ENCODE measurements at places on chromosomes 2 and 18. TPM values are rescaled to one million over a fixed set of nuclear protein-coding genes. Genes with fewer than 3 reads are reported as not detected.

DNA sequence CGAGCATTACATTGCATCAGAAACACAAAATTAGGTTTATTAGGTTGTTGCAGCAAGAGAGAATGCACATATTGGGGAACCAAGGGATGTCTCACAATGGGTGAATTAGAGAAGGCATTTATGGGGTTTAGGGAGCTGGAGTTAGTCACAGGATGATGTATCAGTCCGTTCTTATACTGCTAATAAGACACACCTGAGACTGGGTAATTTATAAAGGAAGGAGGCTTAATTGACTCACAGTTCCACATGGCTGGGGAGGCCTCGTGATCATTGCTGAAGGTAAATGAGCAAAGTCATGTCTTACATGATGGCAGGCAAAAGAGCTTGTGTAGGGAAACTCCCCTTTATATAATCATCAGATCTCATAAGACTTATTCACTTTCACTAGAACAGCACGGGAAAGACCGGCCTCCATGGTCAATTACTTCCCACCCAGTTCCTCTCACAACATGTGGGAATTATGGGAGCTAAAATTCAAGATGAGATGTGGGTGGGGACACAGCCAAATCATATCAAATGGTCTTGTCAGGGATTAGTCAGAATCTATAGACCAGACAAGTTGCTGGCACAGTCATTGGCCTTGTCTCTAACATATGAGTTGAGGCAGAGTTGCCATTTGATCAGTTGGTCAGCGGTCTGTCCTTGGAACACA is 61.9 kb upstream of the RBMS1 start:
- no peak for DNase-seq

- DNase-seq, result no peak
These were observed 242.8 kb upstream of the RBMS1 start for GRCh38 chr2:160736148-160737028.

- DNase-seq, result no peak
These were observed 17.3 kb upstream of the MARCHF4 start for GRCh38 chr2:216389570-216389969.

DNA sequence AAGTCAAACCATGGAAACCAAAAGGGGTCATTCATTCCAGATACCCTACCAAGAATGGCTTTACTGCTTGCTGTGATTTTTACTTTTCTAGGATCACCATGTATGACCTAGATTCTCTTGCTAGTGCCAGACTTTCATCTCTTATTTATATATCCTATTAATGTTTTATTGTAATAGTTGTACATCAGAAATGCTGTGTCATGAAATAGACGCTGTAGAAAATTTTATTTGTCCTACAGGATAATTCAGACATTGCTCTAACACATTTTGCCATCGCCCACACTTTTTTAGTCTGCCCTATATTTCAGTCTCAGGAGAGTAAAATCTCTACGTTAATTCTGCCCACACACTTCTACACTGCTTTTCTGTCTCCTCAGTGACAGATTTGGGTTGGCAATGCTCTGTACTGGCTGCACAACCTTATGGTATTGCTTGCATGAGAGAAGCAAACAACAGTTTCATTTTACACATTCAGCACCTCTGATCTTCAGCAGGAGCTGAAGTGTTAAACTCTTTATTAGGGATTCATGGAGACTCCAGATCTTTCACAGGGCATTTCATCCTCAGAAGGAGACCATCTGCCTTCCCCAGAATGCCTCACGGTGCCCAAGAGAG is 871.8 kb upstream of the CHAC2 start:
- DNase-seq, result no peak

DNA sequence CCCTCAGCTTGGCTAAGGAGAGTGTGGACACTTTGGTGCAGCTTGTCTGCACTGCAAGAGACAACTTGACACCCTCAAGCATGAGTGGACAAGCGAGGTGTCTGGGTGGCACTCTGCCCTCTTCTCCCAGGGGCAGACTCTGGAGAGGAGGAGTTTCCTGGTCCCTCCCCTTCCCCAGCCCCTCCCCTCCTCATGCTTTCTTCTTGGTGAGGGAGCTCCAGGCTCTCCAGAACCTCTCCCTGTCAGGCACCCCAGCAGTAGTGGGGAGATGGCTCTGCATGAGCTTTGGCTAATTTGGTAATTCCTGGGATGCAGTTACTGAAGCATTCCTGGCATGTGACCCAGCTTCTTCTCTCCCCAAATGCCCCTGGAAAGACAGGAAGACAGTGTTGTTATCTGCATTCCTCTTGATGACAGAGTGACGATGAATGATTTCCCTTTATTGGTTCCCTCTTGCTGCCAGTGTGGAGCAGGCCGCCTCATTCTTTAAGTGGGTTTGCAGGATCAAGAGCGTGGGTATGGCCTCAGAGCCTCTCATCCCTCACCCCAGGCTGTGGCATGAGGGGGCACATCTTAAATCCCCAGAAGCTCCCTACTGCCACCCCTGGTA is 89.2 kb downstream of the STPG4 start:
- DNase-seq, result no peak

DNA sequence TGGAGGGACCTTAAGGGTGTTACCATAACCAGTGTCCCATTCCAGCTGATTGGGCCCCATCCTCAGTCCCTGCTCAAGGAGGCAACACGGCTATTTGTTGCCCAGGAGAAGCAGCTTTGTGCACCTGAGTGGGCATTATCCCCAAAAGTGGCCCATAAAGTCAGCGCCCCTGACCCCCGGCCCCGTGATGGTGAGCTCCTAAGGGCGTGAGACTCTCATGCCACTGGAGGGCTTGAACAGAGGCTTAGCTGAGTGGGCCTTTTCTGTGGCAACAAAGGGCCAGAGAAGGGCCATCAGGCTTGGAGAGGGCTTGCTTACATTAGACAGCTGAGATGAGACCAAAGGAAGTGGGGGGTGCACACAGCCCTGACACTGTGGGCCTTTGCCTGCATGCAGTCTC is 99.2 kb upstream of the RAB6C start:
- no peak for DNase-seq

DNA sequence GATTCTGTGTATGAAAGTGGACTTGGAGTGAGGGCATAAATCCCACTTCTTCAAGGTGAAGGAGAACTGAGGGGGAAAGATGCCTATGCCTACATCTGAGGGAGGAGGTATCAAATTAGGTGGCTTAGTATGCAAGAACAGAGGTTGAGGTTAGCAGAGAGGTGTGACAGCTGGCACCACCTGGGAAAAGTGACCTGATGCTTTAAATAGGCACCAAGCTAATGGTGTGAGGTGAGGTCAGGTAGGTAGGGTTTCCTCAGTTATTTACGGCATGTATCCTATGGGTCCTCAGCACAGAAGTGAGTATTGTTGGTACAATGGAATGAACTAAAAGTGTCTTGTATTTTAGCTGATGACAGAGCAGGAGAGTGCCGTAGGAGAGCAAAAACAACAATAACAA is 367.1 kb downstream of the CLIP4 start:
- no peak for DNase-seq

Gene NT5DC4
- not detected for total RNA-seq

DNA sequence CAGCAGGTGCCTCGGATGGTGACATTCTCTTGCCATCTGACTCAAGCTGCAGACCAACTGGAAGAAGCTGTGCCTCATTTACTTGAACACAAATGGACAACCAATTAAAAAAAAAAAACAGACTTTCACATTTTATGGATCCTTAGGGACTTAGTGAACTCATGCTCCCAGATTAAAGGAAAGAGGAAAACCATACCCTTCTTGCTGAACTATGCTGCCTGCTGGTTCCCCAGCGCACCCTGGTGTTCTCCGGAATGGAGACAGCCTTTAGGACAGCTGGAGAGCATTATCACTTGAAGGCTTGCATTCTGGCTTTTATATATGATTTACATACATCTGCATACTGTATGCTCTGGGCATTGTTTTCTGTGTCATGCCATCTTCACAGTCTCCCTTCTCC is 370.7 kb downstream of the SLC4A3 start:
- no peak for DNase-seq

- no peak for DNase-seq
These were observed 3.1 kb downstream of the SLC38A11 start for GRCh38 chr2:164952057-164952702.

Gene ZNF892
- total RNA-seq, result 3.8 TPM

- no peak for DNase-seq
These were observed 2.4 kb downstream of the RAB17 start for GRCh38 chr2:237588044-237588696.

- DNase-seq, result no peak
These were observed 105.0 kb downstream of the SH3BP4 start for GRCh38 chr2:235056768-235057167.

- DNase-seq, result no peak
These were observed 96.5 kb upstream of the PIEZO2 start for GRCh38 chr18:11245879-11246278.

DNA sequence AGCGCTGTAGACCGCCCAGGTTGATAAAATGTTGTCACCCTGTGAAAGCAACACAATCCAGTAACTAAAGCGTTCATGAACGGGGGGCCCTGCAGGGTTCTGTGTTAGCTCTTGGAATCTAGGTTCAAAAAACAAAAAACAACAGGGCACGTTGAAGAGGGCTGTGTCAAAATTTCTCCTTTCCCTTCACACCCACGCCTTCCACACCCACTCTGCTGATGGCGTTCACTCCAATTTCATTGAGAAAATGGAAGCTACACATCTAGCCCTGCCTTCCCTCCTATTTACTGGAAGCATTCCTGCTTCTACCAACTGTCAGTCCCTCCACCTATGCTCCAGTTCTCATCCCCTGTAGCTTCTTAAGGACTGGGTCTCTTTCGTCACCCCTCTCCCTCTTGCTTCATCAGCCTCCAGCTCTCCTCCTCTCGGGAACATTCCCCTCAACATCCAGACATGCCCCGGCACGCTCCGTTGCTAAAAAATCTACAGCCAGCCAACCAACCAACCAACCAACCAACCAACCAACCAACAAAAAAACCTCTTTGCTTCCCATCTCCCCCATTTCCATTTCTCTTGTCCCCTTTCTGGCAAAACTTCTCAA is 98.4 kb upstream of the SP3 start:
- DNase-seq, result no peak

GRCh38 chr2:237231593-237231992 is 145.9 kb downstream of the COPS8 start:
- no peak for DNase-seq

- no peak for DNase-seq
These were observed 160.0 kb downstream of the RNF152 start for GRCh38 chr18:61732854-61733253.

DNA sequence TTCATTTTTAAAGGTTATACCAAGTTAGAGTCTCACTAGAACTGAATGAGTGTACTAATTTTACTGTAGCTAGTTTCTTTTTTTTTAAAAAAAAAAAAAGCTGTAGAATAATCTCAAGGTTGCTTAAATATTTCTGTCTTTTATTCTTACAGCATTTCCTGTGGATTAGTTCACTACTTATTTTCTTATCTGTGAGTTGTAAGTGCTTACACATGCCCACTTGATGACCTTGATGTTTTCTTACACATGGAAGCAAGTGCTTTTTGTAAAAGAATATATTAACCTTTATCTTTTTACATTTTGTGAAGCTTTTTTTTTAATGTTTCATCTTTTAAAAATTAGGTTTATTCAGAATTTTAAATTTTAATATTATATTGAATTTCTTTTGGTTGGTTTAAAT is 57.8 kb downstream of the MSH2 start:
- DNase-seq, result no peak

Gene OSBPL6
- total RNA-seq, result 2.5 TPM

GRCh38 chr2:217127744-217128143 is 267.9 kb upstream of the TNP1 start:
- no peak for DNase-seq

Gene GYPC
- 143 TPM for total RNA-seq

Gene SKA1
- 38.6 TPM for total RNA-seq

Gene PAIP2B
- total RNA-seq, result 3.0 TPM

Gene MYO7B
- total RNA-seq, result 1.5 TPM
